CD8-positive, alpha-beta T cell (primary cell): ENCODE measurements at places on chromosomes 13 and 19. TPM values are rescaled to one million over a fixed set of nuclear protein-coding genes. Genes with fewer than 3 reads are reported as not detected.
A peak's percentile ranks its signal among the peaks of the same experiment; 100 is the strongest.

KCNN1 gene
- not detected for total RNA-seq

DNA sequence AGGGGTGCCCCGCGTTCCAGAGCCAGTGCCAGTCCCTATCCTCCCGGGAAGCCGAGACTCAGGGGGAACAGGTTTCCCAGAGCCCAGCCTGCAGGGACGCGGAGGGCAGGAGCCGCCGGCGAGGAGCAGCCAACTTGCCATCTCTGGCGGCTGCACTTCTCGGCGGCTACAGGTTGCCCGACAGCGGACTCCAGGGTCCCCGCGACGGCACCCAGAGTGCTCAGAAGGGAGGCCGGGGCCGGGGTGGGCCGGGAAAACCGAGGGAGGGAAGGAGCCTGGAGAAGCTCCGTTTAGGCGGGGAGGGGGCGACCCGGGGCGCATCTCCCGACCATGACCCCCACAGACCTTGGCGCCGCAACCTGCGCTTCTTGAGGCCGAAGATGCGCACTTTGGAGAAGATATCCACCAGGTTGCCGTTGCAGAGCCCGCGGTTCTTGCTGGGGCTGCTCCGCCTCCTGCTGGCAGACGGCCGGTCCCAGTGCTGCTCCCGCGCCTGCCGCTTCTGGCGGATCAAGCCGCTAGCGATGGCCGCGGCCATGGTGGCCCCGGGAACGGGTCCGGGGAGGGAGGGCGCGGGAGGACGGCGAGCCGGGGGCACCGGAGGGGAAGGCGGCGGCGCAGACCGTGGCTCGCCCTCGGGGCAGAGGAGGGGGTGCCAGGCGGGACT is 463.8 kb downstream of the ITGBL1 start:
- no peak for DNase-seq

DNA sequence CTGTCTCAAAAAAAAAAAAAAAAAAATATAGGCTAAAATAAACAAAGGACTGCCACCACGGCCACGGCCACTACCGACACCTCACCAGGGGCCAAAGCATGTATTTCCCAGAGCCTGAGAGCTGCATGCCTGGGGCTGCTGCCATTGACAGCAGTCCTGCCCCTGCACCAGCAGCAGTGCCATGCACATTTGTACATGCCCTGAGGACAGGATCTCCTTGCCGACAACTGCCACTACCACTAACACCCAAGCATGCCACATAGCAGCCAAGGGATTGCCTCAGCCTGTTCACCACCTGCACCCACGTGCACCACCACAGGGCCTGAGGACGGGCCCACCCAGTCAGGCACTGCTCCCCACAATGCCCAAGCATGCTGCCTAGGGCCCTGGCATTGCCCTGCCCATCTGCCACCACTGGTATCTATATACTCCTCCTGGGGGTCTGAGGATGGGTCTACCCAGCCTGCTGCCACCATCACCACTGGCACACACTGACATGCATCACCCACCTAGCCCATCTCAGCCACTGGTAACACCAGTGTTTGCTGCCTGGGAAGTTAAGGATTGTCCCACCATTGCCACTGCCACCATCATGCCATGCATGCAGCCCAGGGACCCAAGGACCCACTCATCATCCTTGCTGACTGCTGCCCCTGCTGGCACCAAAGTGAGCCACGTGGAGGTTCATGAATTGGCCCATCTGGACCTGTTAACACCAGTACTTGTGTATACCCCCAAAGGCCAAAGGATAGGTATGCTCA is 10.6 kb upstream of the NUP62 start:
- no peak for DNase-seq

VSIG10L gene
- not detected for total RNA-seq

DNA sequence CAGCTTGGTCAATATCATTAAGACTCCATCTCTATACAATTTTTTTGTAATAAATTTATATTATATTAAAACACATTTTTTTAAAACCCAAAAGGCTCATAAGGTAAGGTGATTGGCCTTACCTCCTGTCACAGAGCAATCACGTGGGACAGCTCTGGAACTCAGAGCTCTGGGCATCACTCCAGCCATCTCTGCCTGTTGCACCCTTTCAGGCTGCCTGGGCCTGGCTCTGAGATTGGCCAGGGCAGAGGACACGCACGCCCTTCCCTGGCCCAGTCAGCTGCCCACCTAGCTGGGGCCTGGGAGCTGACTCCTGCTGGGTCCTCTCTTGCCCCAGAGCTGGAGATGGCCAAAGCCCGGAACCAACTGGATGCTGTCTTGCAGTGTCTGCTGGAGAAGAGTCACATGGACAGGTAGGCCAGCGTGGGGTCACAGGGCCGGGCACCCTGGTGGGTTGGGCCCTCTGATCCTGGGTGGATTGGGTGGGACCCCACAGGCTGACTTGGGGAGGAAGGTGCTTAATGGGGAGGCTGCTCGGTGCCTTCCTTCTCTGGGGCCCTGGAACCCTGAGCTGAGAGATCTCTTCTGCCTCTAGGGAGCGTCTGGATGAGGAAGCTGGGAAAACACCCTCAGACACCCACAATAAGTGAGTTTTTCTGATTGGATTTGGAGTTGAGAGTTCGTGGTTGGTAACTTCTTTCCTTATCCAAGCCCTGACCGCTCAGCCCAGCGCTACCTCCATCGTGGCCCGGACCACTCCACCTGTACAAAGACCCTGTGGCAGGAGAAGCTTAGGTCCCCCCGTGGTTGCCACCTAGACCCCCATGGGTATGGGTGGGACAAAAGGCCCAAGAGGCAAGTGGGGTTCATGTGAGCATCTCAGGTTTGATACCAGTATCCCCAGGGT is 3.7 kb downstream of the LIN37 start:
- no peak for DNase-seq

ZMYM5 gene
- 25.8 TPM for total RNA-seq

- no peak for DNase-seq
These were observed 600 bp upstream of the HMGB1 start for GRCh38 chr13:30466358-30466714.

DNA sequence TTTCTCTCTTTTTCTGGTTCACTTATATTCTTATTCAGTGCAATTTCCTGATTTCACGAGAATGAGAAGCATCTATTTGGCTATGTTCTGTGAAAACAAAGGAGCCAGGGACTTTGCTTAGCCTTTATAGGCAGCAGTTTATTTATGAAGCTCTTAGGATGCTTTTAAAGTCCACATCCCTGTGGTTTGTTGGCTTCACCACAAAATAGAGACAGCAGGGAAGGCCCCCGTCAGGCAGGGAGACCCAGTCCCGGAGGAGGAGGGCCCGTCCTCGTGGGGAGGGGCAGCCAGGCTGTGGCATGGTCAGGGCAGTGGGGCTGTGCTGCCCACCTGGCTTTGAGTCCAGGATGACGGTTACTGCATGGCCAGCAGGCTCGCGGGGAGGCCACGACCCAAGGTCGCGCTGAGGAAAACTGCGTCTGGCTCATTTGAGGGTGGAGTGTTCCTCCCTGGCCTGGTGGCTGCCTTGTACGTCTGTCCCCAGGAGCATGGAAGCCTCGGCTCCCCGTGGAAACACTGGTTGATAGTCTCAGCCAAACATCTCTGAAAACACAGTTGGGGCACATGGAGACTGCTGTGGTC is 92.7 kb downstream of the ATP11A start:
- DNase-seq, result no peak

WDR62 gene
- total RNA-seq, result 2.2 TPM

NPAS1 gene
- 1.6 TPM for total RNA-seq

DNA sequence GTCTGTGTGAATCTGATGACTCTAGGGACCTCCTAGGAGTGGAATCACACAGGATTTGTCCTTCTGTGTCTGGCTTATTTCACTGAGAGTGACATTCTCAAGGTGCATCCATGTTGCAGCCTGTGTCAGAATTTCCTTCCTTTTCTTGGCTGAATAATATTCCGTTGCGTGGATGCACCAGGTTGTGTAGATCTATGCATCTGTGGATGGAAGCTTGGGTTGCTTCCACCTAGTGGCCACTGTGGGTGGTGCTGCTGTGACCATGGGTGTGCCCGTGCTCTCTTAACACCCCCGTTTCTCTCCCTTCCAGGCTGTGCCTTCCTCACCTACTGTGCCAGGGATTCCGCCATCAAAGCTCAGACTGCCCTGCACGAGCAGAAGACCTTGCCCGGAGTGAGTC is 26.2 kb downstream of the CELF5 start:
- DNase-seq, result peak; percentile 36

DNA sequence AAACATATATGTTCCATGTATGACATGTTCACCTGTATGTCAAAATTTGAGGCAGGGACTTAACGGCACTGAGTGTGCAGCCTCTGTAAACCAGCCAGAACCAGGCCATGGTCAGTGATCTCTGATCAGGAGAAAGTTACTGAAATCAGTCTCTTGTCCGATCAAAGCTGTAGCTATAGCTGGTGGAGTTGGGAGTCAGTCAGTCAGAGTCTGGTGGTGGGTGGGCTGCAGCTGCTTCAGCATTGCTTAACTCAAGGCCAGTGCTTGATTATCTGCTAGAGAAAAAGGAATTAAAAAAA is 78.3 kb downstream of the ANKRD10 start:
- DNase-seq, result no peak

DNA sequence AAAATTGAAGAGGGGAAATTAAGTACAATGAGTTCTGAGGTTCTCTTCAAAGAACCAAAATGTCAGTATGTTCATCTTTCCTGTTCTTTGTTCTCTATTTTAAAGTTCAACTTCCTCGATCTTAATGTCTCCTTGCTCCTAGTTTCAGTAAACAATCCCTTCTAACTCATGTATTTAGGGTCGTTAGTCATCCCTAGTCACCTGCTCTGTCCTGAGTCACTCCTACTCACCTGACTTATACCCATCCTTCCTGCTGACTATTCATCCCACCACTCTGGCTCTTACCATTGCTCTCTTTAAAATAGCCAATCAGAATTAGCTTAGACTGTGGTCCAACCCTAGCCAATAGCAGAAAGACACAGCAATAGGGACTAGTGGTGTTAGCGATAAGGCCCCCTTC is 24.3 kb downstream of the ZNF90 start:
- no peak for DNase-seq

- no peak for DNase-seq
These were observed 16.2 kb downstream of the SOX21 start for GRCh38 chr13:94696171-94696570.

- DNase-seq, result no peak
These were observed 11.8 kb upstream of the HMGB1 start for GRCh38 chr13:30477346-30478195.

DNA sequence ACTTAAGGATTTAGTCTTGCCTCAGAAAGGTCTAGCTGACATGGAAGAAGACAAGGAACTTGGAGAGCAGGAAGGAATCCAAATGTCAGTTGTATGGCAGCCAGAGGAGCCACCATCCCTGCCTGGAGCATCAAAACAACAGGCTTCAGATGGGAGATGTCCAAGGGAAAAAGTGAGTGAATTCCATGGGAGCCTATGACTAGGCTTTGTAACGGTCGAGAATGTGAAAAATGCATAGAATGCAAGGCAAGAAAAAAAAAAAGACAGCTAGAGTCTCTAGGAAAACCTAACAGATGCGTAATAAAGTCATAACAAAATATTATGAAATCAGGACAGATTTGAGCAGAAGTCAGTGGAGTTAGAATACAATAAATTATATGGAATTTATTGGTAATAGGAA is 183.7 kb upstream of the LSM14A start:
- no peak for DNase-seq
